ENCODE measurements at places on chromosomes 16 and 17.

GRCh38 chr16:391885-392335 lies 5.1 kb upstream of the NME4 start:
- peak; percentile 80 for DNase-seq

- DNase-seq: no peak
Measured at GRCh38 chr17:60846175-60846574, 168.5 kb downstream of the BCAS3 start.

GRCh38 chr17:37888881-37889280 lies 35.3 kb upstream of the TBC1D3K start:
- DNase-seq: no peak

GRCh38 chr17:65103896-65104295 lies 33.3 kb upstream of the RGS9 start:
- no peak for DNase-seq

DNA sequence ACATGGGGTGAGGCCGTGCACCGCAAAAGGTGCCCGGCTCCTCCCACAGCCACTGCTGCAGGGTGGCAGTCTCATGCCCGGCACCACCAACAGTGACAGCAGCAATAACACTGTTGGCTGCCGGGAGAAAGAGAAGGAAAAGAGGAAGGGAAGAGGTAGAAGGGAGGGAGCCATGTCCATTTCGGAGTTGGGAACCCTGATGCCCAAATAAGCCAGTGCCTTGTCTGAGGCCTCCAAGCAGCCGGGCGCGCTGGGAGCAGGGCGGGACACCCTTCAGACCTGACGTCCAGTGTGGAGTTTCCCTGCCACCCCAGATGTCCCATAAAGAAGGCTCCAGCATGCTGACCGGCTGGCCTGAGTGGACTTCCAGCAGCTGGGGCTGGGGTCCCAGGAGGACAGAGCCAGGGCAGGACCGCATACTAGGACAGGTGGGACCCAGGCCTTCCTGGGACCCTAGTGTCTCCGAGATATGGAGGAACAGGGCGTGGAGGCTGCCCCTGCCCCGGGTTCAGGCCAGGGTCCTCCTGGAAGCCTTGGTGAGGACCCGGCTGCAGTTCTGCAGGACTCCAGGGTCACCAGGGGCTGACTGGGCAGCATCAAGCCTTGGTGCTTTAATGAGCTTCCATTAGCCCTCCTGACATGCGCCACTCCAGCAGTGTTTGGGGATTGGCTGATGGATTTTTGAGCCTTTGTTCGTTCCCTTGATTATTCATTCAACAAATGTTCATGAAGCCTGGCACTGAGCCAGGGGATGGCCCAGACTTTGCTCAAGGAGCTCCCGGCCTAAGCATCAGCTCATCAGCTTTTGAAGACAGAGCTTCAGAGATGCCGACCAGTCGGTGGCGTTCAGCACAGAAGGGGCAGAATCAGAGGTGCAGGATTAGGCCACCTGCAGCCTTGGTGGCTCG lies 223.6 kb upstream of the CIBAR2 start:
- DNase-seq: no peak

DNA sequence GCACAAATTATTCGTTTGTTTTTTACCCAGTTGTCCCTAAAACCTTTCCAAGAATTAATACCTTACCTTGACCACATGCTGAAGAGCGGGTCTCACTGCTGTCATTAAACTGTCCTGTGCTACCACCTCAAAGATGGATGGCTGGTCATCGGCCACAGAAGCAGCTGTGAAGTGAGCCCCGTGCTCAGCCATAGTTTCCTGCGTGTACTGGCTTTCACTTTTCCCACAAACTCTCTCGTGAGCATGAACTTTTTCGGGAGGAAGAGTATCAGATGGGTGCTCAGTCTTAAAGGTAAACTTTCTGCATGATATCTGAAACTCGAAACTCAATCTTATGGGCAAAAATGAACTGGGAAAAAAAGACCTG lies 558 bp downstream of the PEX12 start:
- DNase-seq: no peak

DNA sequence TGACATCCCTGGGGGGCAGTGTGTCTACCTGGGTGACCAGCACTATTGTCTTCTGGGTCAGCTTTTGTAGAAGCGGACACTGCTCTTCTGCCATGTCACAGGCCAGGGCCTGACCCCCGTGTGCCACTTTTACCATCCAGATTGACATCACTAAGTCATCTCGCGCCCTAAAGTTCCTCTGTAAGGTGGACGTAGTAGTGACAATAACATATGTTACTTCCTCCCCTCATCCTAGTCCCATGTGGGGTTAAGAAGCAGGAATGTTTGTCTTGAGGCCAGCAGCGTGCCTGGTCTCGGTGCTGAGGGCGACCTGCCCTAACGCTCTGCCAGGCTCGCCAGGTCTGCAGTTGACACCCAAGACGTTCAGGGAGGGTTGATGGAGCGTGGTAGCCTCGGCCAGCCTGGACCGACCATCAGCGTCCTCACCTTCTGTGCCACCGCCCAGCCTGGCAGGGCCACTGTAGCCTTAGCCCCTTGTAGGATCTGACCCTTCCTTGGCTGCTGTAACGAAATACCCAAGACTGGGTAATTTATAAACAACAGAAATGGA lies 20.7 kb downstream of the GAA start:
- no peak for DNase-seq

GRCh38 chr17:75240394-75241142 lies 20.8 kb downstream of the GGA3 start:
- DNase-seq: peak; percentile 54

GRCh38 chr16:10961231-10961630 lies 16.9 kb downstream of the CLEC16A start:
- no peak for DNase-seq

- DNase-seq: no peak
Measured at GRCh38 chr16:73053364-73054124, 5.6 kb upstream of the ZFHX3 start.

DNA sequence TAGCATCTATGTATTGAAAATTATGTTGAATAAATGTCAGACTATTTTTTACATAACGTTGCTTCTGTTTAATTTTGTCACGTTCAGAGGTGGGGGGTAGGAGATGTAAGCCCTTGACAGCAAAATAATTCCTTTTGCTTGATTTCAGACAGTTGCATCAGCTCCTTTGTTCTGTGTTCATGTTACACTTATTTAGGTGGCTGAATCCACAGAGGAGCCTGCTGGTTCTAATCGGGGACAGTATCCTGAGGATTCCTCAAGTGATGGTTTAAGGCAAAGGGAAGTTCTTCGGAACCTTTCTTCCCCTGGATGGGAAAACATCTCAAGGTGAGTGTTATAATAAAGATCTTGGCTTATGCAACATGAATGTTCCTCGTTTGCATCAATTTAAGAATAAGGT lies 4.5 kb downstream of the HERPUD1 start:
- DNase-seq: no peak
